MCF 10A (cell line): ENCODE measurements at places on chromosomes 6 and 20.

- DNase-seq, result no peak
These were observed 8.4 kb downstream of the ENTPD6 start for GRCh38 chr20:25203871-25204320.

- peak; percentile 33 for DNase-seq
These were observed 96.2 kb downstream of the TCP11 start for GRCh38 chr6:35044761-35045421.

DNA sequence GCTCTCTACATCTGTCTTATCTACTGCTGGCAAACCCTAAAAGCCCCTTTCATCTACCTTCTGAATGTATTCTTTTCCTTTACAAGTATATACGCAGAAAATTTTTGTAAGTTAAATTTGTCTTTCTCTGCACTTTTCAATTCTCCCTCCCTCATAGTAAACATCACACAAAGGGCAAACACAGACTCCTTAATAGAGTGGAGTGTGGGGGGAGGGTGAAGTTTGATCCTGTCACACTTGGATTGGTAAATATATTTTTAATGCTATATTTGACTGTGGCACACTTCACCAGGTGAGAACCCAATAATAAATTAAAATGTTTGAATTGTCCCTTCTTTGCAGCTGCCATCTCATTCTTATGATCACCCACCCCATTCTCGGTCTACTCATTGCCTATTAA lies 33.2 kb upstream of the PAQR8 start:
- no peak for DNase-seq

DNA sequence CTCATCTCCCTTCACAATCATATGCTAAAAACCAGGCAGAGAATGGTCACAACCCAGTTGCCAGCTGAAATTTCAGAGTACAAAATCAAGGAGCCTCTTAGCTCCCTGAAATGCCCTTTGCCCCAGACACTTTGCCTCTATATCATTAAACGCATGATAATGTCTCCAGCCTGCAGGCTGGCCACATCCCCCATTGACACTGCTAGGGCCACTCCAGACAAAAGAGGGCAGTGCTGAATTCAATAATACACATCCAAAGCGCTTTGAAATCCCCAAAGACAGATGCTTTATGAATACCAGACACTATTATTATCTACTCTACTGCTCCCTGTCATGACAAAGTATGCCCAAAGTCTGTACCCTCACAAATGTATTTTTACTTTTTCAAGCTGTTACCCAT lies 348.3 kb upstream of the POU3F2 start:
- no peak for DNase-seq

- no peak for DNase-seq
These were observed 17.5 kb downstream of the ZNF217 start for GRCh38 chr20:53576195-53576580.

DNA sequence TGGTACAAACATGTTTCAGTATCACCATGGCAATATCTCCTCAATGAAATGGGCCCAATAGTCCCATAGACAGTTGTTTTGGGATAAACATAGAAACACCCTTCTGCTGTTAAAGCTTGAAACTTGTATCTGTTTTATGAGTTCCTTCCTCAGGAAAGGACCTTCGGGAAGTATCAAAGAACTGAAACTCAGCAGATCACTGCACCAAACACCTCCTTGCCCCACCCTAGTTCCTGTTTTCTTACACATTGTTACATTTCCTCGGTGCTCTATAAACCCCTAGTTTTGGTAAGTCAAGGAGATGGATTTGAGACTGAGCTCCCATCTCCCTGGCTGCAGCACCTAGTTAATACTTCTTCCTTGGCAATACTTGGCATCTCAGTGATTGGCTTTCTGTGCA lies 73.8 kb upstream of the ECI2 start:
- DNase-seq, result no peak

- no peak for DNase-seq
These were observed 243.3 kb upstream of the GRIK2 start for GRCh38 chr6:101150226-101150625.

DNA sequence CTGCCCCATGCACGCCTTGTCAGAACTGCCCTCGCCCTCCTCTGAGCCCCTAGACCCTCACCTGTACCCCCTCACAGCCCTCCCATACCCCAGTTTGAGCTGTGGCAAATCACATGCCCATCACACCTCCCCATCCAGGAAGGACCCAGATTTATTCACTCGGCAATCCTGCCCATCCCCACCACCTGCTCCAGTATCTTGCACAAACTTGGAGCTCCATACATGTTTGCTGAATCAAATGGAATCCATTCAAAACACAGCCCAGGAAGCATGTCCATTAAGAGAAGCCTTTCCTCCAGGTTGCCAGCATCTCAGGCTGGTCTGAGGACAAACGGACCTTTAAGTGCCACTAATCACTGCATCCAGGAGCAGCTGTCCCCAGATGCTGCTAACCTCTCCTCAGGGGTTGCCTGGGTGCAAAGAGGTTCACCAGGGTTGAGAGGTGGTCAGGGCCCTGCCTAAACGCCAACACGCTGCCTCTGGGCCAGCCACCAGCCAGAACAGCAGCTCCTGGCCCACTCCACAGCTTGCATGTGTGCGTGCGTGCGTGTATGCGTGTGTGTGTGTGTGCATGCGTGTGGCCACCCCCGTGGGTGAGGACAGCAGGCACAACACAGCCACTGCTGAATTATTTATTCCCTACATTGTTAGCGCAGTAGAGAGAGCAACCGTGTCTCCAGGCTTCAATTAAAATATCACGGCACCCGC lies 31.0 kb downstream of the GRM4 start:
- DNase-seq, result no peak

- no peak for DNase-seq
These were observed 805.8 kb upstream of the GJE1 start for GRCh38 chr6:141326925-141327324.

- DNase-seq, result no peak
These were observed 3.6 kb upstream of the RALY start for GRCh38 chr20:33990075-33990474.

DNA sequence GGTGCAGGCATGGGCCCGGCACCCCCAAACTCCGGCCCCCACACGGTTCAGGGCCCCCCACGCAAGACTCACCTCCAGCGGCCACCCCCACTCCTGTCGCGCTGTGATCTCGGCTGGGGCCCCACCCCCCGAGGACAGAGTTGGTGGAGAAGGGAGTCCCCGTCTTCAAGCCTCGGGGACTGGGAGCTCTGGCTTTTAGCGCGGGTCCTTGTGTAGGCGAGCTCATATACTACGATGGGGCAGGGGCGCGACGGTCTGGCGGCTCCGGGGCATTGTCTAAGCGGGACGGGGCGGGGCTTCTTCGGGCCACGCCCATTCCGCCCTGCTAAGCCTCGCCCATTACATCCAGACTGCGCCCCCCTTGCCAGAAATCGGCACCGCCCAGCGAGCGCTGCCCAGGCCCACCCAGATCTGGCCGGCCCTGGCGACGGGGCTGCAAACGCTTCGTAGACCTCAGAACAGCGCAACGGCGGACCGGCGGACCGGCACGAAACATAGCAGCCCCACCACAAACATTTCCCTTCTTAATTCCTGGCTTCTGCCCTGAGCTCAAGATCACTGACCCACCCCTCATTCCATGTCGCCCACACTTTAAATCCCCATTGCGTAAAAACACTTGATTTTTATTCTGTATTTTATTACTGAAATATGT lies 1.0 kb upstream of the DDAH2 start:
- peak; percentile 61 for DNase-seq

GRCh38 chr20:4060856-4061695 lies 45.7 kb upstream of the RNF24 start:
- no peak for DNase-seq

GRCh38 chr20:4797275-4797674 lies 75.6 kb downstream of the PRND start:
- no peak for DNase-seq

GRCh38 chr20:38065764-38066375 lies 32.3 kb downstream of the RPRD1B start:
- DNase-seq, result no peak

DNA sequence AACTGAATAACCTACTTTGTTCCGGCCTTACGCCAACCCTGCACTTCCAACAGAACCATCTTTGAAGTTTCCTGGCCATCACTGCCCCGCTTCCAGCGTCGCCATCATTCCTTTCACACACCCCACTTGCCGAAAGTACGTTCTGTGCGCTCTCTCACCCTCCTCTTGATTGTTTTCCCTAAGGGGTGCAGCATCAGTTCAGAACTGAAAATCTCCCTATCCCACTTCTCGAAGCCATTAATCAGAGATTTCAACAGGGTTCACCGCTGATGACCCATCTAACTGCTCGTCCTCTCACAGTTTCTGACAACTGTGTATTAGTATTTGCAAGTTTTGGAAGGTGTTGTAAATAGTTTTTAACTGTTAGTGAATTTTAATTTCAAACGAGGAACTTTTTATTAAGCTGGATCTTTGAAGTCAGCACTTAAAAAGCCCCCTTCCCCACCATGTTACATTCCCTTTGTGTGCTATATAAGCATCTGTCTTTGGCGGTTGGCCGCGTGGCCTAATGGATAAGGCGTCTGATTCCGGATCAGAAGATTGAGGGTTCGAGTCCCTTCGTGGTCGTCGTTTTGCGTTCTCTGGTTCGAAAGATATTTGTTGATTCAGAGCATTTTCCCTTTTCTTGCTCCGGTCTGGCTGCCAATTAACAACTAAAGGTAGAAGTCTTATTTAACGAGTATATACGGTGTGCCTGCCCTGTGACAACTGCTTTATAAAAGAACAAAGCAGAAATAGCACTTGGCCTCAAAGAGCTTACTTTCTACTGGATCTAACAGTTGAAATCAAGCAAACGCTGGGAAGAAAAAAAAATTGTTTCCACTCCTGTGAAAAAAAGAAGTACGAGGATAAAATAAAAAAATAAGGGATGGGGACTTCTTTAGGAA lies 42.6 kb downstream of the TRIM27 start:
- DNase-seq, result peak; percentile 78

GRCh38 chr6:165266621-165267020 lies 42.8 kb downstream of the C6orf118 start:
- no peak for DNase-seq

DNA sequence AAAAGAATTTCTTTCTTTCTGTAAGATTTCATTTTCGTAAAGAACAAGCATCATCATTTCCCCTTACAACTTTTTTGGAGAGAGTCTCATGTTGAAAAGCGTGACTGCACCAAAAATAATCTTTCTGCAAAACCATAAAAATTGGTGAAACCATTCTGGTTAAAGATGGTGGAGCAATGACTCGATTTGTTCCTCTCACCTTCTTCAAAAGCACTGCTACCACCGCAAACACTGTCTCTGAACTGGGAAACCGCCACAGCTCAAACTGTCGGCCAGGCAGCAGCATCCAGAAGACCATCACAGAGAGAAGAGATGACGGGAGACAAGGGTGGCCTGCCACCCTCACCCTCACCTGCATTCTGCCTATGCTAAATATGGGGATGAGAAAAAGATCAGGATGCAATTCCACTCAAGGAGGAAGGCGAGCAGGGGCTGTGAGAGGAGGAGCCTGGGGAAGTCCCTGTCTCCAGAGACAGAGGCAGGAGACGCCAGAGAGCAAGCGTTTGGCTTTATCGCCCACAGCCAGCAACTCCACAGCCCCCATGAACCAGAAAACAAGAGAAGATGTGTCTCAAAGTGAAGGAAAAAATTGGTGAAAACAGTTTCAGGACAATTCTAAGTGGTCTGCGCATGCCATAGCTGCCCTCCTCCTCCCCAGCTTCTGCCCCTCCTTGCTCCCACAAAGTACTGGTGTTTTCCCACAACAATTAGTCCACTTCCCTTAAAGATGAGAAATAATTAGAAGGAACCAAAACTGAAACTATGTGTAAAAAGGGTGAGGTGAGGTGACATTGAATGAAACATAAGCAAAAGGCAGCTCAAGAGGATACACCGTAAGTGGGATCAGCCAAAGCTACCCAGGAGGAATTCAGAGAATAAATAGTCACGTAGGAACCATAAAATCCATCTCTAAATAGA lies 255.5 kb downstream of the KIF16B start:
- no peak for DNase-seq

- DNase-seq, result peak; percentile 82
These were observed 195.5 kb downstream of the JARID2 start for GRCh38 chr6:15441215-15441868.

DNA sequence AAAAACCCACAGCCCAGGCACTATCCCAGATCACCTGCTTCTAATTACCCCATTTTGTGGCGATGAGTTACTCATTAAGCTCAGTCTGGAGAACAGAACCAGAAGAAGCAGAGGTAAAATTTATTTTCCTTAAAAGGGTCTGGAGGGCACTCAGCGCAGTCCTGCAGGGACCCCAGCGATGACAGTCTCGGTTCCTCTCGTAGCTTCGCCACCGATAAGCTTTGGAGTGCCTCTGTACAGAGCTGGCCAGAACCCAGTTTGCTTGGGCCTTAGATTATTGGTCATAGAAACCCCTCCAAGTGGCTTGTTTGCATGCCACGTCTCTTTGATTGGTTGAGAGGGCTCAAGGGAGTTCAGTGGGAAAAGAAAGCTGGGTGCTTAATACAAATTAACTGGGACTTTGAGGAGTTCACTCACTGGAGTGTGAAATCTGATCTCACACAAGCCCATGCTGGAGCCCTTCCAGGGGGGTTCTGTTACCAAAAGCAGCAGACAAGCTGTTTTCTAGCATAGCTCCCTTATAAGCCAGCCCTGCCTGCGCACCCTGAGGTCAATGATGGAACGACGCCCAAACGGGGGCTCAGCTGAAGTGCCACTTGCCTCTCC lies 158.5 kb upstream of the ARID1B start:
- no peak for DNase-seq

- DNase-seq, result no peak
These were observed 174.1 kb downstream of the IBTK start for GRCh38 chr6:82073484-82073883.

DNA sequence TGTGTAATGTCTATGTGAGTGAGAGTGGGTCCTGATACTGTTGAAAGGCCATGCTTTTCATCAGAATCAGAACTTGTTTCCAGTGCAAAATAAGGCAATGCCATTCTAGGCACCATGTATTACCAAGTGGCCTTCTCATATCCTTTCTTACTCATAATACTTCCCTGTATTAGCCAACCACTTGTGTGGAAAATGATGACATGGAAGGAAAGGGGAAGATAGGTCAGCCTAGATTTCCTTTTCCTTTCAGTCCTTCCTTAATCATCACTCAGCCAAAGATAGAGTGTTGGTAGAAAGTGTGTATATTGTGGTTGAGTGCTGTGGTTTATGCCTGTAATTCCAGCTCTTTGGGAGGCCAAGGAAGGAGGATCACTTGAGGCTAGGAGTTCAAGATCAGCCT lies 158.6 kb upstream of the PREP start:
- DNase-seq, result no peak

GRCh38 chr20:50861012-50861411 lies 66.2 kb downstream of the BCAS4 start:
- no peak for DNase-seq

DNA sequence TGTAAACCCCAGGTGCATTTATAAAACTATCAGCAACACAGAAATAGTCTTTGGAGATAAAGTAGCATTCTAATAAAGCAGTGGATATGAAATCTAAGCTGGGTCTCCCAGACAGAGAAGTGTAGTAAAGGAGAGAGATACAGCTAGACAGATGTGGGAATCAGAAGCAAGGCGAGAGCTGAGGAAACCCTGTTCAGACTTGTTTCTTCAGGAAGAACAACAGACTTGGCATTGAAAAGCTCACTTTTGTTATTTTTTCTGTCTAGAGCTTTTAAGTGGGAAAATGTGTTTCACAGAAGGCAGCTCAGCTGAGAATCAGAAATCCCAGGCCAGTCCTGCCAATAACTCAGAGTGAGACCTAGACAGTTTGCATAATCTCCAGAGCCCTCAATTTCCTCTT lies 52.9 kb downstream of the SLC35B3 start:
- no peak for DNase-seq

GRCh38 chr6:16196260-16196983 lies 42.0 kb upstream of the GMPR start:
- no peak for DNase-seq
